ENCODE measurements at places on chromosomes 5 and 9.

GRCh38 chr5:172454358-172455086 lies at the start of gene SH3PXD2B:
Gene SH3PXD2B, minus strand, starts transcription at chr5:172454525. Its CDS starts 173 bp downstream, at chr5:172454352.
- DNase-seq: no peak

- no peak for DNase-seq
Observed at GRCh38 chr9:13915131-13915530, 398.8 kb downstream of the NFIB start.

- no peak for DNase-seq
Observed at GRCh38 chr5:114430532-114430931, 68.7 kb downstream of the KCNN2 start.

DNA sequence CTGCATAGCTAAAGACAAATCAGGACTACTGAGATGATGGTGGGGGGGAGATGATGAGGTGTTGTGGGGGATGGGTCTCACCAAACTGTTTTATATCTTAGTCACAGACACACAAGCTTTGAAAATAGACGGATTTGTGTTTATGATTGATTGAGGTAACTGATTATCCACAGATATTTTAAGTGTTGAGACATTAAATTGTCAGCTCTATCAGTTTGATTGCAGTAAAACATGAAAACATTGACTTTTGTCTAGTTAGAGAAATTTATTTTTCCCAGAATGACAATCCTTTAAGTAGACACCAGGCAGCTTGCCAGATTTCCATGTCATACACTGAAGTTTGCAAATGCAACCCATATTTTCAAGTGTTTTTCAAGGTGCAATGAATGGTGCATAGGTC lies 149.8 kb downstream of the NR2F1-AS1 start:
- no peak for DNase-seq

DNA sequence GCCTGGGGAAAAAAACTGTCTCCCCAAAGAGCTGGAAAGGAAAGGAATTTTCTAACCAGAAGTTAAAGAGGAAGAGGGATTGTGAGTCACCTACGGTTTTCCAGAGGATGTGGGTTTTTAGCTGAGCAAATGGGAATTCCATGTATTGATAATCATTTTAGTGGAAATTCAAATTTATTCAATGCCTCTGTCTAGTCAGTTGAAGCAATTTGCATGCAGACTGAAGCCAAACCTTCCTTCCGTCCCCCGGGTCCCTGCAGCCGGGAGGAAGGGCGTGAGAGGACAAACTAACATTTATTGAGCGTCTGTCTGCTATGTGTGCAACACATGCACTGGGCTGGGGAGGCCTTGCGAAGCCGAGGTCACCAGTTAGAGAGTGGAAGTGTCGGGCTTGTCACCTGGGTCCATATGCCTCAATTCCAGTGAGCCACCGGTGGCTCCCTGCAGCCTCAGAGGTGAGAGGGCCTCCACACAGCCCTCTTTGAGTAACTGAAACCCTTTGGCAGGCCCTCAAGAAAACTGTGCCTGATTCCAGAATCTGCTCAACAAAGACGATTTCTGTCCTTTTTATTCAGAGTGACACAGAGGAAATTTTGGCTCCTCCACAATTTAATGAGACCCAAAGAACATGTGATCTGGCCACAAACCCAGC lies 70.3 kb downstream of the COL27A1 start:
- no peak for DNase-seq

Data from bone marrow (tissue), 2 donors.